Lower lobe of right lung (tissue), 2 donors: ENCODE measurements at places on chromosomes 12 and 14. TPM values are rescaled to one million over a fixed set of nuclear protein-coding genes. Genes with fewer than 3 reads are reported as not detected.

The GPATCH2L gene
- total RNA-seq: 50.5 TPM

The E2F7 gene
- 1.0 TPM for total RNA-seq

The PARPBP gene
- total RNA-seq: 1.7 TPM

The PZP gene
- 2.7 TPM for total RNA-seq

GRCh38 chr14:68893566-68893965, 85.5 kb downstream of the ACTN1 start:
- no peak overlapping the region for H3K27ac ChIP-seq
- H3K36me3 ChIP-seq: peaks cover 91% of the 10 kb centered on the region
- no peak for DNase-seq

- no peaks in the 10 kb centered on the region for H3K27me3 ChIP-seq
- H3K27ac ChIP-seq: no peak overlapping the region
- DNase-seq: no peak
- no peak overlapping the region for H3K4me3 ChIP-seq
Observed at GRCh38 chr12:28235015-28235414, 44.8 kb downstream of the CCDC91 start.

DNA sequence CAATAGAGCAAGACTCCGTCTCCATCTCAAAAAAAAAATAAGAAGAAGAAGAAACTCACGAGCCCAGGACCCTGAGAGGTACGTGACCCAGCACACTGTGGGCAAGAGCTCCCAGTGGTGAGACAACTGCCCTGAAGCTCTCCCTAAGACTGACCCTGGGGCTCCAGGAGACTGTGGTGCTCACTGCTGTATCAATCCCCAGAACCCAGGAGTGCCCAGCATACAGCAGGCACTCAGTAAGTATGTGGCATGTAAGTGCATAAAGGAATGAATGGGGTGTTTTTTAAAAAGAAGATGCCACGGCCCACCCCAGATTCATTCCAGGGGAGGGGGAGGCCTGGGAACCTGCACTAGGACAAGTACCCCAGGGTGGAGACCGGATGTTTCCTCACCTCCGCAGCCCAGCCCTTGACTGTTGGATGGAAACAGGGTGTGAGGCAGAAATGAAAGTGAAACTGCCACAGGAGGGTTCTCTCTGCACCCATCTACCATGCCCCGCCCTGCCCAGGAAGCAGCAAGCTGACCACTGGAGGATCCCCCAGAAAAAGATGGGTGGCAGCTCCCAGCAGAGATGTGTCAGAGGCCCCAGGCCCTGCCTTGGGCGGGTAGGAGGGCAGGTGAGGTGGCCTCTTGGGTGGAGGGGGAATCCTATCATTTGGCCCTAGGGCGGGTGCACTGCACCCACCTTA, 12.2 kb downstream of the ITPK1 start:
- peak overlapping the region; percentile 73 for H3K27ac ChIP-seq
- H3K4me1 ChIP-seq: peaks cover 58% of the 10 kb centered on the region
- peak overlapping the region; percentile 29 for H3K4me3 ChIP-seq
- peak; percentile 81 for DNase-seq
- H3K36me3 ChIP-seq: no peaks in the 10 kb centered on the region

GRCh38 chr14:77301103-77301502, 19.6 kb downstream of the POMT2 start:
- no peak overlapping the region for H3K27ac ChIP-seq
- no peak overlapping the region for H3K4me3 ChIP-seq
- no peaks in the 10 kb centered on the region for H3K27me3 ChIP-seq
- peak; percentile 61 for DNase-seq
- peaks cover 12% of the 10 kb centered on the region for H3K4me1 ChIP-seq

DNA sequence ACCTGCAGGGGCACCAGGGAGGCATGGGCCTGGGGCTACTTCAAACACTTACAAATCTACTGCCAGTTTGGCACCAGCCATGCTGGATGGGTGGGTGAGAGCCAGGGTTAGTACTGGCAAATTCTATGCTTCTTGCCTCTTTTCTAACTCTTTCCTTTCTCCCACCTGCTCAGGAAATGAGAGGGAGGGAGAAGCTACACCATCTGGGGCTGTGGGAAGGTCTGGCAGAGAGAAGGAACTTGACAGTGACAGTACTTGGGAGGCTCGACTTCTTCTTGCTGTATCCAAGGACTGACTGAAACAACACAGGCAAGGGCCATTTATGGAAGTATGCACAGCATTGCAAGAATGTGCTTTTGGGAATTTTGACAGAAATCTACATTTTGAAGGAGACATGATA, 149.6 kb upstream of the DYRK2 start:
- H3K4me1 ChIP-seq: no peaks in the 10 kb centered on the region
- no peak for DNase-seq
- H3K27me3 ChIP-seq: no peaks in the 10 kb centered on the region
- H3K36me3 ChIP-seq: no peaks in the 10 kb centered on the region
- H3K4me3 ChIP-seq: no peak overlapping the region
- no peak overlapping the region for H3K27ac ChIP-seq

- H3K4me1 ChIP-seq: peaks cover 30% of the 10 kb centered on the region
- DNase-seq: no peak
- no peak overlapping the region for H3K27ac ChIP-seq
- no peak overlapping the region for H3K4me3 ChIP-seq
- no peaks in the 10 kb centered on the region for H3K36me3 ChIP-seq
- H3K27me3 ChIP-seq: no peaks in the 10 kb centered on the region
Observed at GRCh38 chr12:12511021-12511783, 51.5 kb downstream of the DUSP16 start.
